ENCODE measurements at places on chromosomes 7 and 10. TPM values are rescaled to one million over a fixed set of nuclear protein-coding genes. Genes with fewer than 3 reads are reported as not detected.

DNA sequence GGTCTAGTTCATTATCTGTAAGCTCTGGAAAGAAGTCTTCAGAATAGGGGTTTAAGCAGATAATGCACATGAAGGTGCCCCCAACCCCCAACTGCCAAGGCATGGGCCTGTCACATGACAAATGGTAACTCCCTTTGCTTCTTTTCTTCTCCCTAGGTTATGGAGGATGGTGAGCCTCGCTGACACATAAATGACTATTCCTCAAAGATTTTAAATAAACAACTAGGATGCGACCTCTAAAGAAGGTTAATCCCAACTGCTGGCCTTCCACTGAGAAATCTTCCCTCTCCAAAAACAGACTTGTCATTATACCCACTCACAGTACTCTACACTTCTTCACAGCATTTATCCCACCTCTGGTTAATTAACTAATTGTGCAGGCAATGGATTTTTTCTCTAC is 75.7 kb upstream of the FAM133B start:
- no peak for DNase-seq

Gene MUC12
- not detected for polyA plus RNA-seq

DNA sequence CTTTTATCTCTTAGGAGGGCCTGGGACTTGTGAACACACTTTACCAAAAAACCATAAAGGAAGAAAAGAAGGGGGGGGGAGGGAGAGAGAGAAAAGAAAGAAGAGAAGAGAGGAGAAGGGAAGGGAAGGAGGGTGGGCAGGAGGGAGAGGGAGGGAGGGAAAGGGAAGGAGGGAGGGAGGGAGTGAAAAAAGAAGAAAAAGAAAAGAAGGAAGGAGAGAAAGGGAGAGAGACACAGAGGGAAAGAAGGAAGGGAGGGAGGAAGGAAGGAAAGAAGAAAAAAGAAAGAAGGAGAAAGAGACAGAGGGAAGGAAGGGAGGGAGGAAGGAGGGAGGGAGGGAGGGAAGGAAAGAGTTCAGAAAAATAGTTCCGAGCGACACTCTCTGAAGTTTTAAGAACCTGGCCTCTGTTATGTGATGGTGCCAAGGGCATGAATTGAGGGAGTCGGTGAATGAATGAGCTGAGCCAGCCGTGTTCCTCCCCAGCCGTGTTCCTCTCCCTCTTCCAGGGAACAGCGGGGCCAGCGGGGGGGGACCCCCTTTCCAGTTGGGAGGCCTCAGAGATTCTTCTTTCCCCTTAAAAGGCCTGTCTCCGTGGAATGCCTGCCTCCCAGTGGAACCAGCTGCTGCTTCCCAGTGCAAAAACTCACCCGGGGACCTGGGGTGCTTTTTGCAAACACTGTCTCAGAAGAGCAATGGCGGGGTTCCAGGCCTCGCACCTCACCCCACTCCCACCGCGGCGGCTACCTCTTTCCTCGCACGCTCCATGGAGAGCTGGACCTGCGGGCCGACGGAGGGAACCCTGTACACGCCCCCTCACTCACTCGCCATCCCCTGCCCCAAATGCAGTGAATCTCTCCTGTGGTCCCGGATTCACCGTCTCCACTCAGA is 84.1 kb downstream of the FOXL3 start:
- no peak for DNase-seq

DNA sequence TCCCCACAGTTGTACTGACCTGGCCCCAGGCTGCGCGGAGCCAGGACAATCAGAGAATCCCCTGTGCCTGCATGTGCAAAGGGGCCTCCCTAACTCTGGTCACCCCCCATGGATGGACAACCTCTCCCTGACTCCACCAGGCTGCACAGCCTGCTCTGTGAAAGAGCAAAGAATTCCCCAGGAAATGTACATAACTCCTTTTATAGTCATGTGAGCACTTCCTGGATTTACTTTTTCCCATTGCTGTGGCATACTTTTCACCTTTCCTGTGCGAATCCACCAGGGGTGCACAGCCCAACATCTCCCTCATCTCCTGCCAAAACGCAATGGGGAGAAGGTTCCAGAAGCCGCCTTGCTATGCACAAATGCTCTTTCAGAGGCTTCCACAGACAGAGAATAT is 27.9 kb downstream of the FGFR2 start:
- no peak for DNase-seq

Gene STRIP2
- polyA plus RNA-seq = not detected

Gene PSMC2
- polyA plus RNA-seq = 90.3 TPM

DNA sequence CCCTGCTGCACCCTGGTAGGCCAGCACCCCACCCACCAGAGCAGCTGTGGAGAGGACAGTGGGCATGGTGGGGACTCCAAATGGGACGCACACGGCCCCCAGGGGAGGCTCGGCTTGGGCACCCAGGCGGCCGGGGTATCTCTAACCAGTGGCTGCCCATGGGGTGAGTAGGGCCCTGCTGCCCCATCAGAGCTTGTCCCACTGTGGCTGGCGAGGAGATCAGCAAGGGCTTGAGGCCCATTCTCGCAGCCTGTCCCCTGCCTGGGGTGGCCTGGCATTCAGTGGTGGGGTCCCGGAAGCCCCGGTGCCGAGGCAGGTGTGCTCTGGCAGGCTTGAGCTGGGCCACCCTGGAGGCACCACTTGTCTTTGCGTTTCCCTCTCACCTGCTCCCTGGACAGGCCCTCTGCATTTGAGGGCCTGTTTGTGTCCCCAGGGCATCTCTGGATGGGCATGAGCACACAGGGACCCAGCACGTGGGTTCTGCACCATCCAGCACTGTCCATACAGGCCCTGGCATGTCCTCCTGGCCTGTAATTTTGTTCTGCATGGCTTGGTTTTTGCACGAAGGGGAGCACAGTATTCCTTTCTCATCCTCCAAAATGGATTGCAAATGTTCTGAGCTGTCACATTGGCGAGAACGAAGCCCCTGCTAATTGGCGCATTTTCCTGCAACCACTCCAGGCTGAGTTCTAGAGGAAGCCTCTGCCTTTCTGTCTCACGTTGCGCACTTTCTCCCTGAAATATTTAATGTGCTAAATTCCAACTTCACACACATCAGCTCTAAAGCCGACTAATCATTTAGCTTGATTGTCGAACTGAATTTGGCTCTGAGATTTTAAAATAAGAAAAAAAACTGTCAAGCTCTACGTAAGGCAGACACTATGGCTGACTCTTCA is 27.2 kb downstream of the PWWP2B start:
- no peak for DNase-seq

Gene ANK3
- polyA plus RNA-seq = 9.0 TPM

GRCh38 chr7:129123510-129123857 is 21.0 kb upstream of the TSPAN33 start:
- DNase-seq = no peak

DNA sequence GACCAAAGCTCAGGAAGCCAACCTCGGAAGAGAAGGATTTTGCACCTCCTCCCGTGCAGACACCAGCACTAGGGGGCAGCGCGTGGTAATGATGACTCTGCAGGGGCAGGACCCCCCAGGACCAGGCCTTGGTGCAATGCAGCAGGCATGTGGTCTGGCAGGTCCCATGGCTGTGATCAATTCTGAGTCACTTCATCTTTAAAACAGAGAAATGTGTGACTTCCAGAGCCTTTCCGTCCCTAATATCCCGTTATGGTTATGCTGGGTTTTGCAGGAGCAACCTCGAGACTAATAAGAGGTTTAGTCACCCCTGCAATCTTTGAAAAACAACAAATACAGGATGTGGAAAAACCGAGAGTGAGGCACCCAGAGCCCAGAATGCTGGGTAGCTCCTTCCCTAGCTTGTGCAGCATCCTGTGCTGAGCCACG is 30.2 kb upstream of the GJD4 start:
- no peak for DNase-seq

DNA sequence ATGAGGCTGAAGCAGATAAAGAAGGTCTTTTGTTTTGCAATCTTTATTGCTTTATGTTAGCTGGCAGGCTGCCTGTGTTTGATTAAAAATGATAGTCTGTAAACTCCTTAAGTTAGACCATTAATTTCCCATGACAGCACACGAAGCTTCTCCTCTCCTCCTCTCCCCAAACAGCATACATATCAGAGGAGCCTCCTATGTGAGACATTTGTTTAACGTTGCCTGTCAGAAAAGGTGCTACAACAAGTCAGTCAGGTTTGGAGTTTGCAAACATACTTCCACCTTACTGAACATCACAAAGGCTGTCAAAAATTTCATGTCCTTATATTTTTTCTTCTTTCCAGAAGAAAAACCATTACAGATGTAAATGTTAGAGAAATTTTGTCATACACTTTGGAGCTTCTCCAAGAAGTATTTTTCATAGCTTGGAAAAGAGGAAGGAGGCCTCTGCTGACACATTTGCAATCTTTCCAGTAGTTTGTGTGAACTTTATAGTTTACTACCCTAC is 393.1 kb downstream of the EXOC4 start:
- no peak for DNase-seq

GRCh38 chr7:128427289-128427891 is 17.6 kb upstream of the IMPDH1 start:
- no peak for DNase-seq

- DNase-seq = no peak
These were observed 95.8 kb downstream of the CHST15 start for GRCh38 chr10:123997486-123998196.

GRCh38 chr7:159317294-159317693 is 172.6 kb upstream of the VIPR2 start:
- DNase-seq = no peak

Gene NPY4R2
- polyA plus RNA-seq = not detected

GRCh38 chr10:13969118-13969791 is 361.5 kb downstream of the FRMD4A start:
- DNase-seq = no peak

DNA sequence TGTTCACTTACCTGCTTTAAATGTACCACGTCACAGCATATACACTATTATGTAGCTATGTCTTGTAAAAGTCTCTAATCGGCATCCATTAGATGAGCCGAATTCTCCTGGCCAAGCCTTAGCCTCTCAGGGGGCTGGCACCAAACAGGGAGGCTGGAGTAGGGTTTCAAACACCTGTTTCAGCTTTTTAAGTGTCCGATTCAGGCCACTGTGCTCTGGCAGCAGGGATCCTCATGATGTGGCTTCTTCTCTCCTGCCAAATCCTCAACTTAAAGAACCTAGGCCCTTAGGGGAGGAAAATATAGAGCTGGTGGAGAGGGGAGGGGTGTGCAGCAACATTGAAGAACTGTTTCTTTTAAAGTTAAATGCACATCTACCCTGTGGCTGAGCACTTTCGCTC is 68.5 kb upstream of the NFKB2 start:
- no peak for DNase-seq

DNA sequence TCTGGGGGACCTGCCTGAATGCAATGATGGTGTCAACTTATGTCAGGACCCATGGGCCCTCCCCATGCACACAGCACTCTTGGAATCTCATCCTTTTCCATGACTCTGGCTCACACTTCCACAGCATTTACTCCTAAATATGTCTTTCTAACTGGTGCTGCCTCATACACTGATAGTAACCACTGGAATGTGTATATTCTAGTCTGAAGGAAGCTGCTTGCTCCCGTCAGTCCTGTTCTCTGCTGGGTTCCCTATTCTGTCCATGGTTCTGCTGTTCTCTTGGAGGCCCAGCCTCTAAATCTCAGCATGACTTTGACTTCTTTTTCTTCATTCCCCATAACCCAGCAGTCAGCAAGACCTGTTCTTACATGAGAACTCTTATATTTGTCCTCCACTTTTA is 1055.1 kb downstream of the KCNMA1 start:
- DNase-seq = no peak

GRCh38 chr7:2602406-2603043 is 29.3 kb upstream of the TTYH3 start:
- no peak for DNase-seq

DNA sequence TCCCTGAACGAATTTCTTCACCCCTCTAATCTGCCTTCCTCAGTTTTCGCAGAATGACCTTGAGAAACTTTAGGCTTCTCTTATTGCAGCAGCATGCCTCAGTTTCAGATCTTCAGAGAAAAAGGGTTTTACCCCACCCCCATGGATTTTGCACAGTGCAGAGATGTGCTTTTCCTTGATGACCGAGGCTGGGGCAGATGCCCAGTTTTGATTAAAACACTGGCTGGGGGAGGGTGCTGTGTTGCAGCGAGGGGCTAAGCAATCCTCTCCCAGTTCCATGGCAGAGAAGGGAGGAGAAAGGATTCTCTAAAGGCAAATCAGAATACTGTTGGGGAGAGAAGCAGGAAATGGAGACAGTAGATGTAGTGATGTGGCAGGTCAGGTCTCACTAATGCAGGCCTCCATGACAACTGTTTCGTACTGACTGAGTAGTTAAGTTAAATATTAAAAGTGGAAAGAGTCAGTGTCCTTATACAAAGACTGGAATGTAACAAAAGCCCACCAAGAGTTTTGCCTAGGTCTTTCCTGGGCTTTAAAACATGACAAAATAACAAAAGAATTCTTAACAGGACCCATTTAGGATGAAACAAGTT is 50.8 kb upstream of the PDZD8 start:
- DNase-seq = no peak

DNA sequence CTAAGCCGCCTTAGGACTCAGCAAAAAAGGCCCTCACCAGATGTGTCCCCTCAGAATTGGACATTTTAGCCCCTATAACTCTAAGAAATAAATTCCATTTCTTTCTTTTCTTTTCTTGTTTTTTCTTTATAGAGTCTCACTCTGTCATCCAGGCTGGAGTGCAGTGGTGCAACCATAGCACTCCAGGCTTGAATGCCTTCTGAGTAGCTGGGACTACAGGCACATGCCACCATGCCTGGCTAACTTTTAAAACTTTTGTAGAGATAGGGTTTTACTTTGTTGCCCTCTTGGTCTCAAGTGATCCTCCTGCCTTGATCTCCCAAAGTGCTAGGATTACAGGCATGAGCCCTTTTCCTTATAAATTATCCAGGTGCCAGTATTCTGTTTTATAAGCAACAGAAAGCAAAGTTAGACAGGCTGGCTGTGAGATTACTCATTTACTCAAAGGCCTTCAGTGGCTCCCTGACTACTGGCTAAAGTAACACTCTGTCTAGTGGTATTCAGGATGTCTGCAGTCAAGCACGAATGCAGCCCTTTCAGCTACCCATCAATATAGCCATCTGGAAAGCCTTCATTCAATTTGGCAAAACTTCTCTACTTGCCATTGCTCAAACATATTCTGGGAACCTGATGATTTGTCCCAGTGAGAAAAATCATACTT is 128.6 kb downstream of the ICA1 start:
- DNase-seq = no peak

Gene FIGNL1
- polyA plus RNA-seq = 10.2 TPM

Gene ARHGAP12
- polyA plus RNA-seq = 11.3 TPM

GRCh38 chr10:104650072-104650471 is 9.0 kb downstream of the SORCS3 start:
- no peak for DNase-seq

GRCh38 chr10:60490013-60490412 is 100.3 kb upstream of the ANK3 start:
- no peak for DNase-seq

- no peak for DNase-seq
These were observed 43.2 kb downstream of the BICC1 start for GRCh38 chr10:58555930-58556311.

GRCh38 chr10:110267276-110267675 is 37.4 kb downstream of the SMNDC1 start:
- DNase-seq = no peak

All from naive thymus-derived CD8-positive, alpha-beta T cell (primary cell).